ENCODE measurements at places on chromosomes 7 and 10.

DNA sequence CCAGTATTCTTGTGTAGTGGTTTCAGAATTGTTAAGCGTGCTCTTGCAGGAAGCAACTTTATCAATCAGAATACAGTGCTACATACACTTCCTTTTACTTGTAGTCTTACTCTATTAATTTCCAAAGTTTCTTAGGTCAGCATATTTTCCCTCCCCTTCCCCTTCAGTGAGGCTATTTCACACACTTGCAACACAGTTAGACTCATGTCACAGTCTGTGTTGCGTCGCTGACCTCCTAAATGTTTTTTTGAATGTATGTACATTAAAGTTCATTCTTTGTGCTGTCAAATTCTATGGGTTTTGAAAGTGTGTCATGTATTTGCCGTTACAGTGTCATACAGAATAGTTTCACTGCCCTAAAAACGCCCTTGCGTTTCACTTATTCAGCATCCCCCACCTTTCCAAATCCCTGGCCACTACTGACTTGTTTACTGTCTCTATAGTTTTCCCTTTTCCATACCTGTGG lies 5.4 kb upstream of the HKDC1 start:
- DNase-seq: no peak

- no peak for DNase-seq
Measured at GRCh38 chr10:60235001-60235400, 154.7 kb downstream of the ANK3 start.

- DNase-seq: no peak
Measured at GRCh38 chr10:103451091-103451813, 918 bp downstream of the CALHM2 start.

GRCh38 chr10:131216681-131217230 lies 94.8 kb downstream of the TCERG1L start:
- DNase-seq: no peak

GRCh38 chr7:33459340-33459751 lies 330.0 kb downstream of the BBS9 start:
- no peak for DNase-seq

GRCh38 chr7:46993396-46993795 lies 588.5 kb downstream of the TNS3 start:
- DNase-seq: no peak

- no peak for DNase-seq
Measured at GRCh38 chr7:75732764-75733630, 5.7 kb downstream of the HIP1 start.

DNA sequence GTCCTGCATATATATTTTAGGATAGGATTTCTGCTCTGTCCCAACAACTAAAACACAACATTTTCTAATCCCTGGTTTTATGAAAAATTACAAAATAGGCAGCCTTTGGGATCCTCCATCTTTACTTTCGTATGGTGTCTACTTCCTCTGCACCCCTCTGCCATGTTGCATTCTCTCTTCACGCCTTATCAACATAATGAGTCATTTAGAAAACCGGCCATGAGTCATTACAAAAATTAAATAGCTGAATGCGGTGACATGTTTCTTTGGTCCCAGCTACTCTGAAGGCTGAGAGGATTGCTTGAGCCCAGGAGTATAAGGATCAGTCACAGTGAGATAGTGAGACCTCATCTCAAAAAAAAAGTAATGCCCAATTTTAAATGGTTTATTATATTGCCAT lies 148.1 kb upstream of the CELF2 start:
- DNase-seq: no peak

Data from activated T-cell treated with anti-CD3 and anti-CD28 coated beads for 24 hours (primary cell).